Activated naive CD8-positive, alpha-beta T cell treated with anti-CD3 and anti-CD28 coated beads for 36 hours (primary cell): ENCODE measurements at places on chromosomes 6 and 20. TPM values are rescaled to one million over a fixed set of nuclear protein-coding genes. Genes with fewer than 3 reads are reported as not detected.

DNA sequence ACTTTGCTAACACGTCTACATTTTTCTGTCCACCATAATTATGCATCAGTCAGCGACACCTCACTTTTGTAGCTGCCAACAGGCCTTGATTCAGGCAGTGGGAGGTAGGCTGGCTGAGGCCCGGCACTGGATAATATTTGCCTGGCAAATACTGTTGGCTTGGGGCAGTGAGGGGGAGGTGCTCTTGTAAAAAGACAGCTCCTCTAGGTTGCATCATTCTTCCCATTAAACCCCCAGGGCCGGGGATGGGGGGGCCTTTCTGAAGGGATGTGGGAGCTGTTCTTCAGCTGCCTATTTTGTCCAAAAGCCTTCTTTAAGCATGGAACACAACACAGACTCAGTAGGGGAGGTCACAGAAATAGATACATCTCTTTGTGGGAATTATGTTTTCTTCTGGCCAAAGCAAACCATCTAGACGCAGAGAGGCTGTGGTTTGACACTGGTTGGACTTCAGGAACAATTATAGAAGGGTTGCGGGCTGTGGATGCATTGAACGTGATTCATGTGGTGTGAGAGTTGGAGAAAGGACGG lies 338.3 kb upstream of the NT5E start:
- DNase-seq = no peak

- no peak for DNase-seq
Observed at GRCh38 chr6:118963003-118963402, 28.0 kb upstream of the MCM9 start.

DNA sequence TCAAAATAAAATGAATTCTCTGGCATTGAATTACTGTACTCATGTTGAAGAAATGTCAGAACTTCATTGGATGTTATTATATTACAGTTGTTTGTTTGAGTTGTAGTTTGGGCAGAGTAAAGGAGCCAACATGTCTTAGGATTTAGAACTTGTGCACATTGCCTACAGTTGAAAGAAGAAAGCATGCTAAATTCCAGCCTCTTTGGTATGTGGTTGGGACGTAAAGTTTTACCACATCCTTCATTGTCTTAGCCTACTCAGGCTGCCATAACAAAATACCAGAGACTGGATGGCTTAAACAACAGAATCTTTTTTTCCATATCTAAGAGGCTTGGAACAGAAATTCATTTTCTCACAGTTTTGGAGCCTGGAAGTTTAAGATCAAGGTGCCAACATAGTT lies 42.4 kb downstream of the HFE start:
- DNase-seq = no peak

- no peak for DNase-seq
Observed at GRCh38 chr6:15401769-15402250, 155.9 kb downstream of the JARID2 start.

DNA sequence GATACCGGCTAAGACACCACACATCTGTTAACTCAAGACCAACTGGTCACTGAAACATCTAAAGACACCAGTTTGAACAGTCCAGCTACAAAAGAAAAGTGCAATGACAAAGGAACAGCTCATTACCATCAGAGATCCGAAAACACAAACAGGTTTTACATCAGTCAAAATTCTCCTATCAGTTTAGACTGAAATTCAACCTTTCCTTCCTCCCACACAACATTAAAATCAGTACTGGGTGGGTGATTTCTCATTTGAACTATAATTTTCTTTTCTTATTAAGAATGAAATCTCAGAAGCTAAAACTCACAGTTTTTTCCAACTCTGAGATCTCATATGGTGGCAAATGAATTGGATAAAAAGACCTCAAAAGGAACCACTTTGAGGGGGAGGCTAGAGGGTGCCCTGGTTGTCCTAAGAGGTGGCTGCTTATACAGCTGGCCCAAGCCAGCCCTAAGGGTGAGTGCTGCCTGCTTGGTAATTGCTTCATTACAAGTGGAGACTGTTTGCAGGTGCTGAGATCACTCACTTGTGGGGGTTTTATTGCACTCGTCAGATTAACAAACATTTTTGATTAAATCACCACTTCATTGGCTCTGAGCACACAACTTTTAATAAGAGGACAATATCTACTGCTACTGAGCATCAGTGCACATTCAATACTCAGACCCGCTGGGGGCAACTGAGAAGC lies 4.3 kb downstream of the CCDC167 start:
- DNase-seq = peak; percentile 48

DNA sequence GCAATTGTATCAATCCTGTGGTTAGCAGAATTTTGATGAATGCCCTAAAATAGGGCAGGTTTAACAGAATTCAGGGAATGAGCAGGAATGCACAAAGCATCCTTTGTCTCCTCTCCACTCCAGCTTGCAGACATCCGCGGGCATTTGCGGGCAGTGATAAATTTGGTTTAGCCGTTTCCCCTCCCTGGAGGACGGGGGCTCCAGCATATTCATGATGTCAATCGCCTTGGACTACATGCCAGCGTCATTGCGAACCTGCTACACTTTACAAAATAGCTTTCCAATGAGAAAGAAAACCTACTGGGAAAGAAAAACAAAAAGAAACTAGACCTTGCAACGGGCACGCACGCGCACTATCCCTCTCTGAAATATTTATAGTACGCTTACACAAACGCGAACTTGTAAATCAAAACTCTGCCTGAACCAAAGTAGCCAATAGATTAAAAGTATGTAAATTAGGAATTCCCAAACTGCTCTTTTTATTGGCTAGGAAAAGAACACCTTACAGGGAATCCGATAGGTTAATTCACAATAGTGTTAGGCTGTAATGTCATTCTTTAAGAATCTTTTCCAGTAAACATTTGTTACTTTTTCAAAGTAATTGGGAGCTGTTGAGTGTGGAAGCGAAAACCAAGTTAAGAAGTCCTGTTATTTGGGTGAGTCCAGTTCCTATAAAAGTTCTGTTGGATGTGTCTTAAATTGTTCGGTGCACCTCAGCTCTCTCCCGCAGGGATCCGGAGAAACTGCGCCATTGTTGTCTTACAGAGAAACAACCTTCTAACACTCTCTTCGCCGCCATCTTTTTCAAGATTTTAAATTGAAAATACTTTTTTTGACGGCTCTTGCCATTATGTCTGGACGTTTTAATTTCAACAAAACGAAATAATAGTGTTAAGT lies 136.7 kb downstream of the HFE start:
- DNase-seq = peak; percentile 52

DNA sequence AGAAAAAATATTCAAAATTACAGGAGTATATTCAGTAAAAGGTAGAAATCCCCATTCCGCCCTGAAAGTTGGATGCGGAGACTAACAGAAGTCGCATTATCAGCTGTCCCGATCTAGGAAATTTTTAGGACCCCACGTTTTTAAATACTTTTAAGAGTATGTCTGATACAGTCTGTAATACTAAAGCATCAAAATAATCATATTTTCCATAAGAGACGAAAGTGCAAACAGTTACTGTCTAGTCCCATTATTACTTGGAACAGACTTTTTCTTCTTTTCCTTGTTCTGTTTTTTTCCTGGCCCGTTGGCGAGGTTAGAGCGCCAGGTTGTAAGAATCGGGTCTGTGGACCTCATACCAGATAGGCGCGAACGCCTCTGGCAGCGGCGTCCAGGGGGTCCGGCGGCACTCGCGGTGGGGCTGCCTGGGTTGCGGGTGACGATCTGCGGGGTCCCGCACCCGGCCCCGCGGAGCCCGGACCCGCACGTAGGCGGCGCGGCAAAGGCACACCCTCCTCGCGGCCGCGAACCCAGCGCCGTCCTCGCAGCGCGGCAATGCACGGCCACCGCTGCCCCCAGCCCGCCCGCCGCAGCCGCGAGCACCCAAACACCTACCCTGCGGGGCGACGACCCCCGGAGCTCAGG lies 460 bp downstream of the PLAGL1 start:
- peak; percentile 16 for DNase-seq

DNA sequence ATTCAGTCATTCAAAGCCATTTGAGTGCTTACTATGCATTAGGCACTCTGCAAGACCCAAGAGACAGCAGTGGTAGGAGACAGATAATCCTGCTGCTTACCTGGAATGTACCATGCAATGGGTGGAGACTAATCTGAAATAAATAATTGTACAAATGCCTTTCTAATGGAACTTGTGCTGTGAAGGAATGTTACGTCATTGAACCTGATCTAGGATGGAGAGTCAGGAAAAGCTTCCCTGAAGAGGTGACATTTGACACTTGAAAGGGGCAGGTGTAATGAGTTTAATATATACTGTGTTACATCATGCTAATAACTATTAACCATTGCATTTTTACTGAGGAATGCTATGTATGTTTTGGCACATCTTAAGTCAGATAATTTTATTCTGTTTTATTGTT lies 491.0 kb upstream of the FLRT3 start:
- DNase-seq = no peak

- no peak for DNase-seq
Observed at GRCh38 chr20:59040667-59041066, 1.9 kb downstream of the PRELID3B start.

GRCh38 chr6:121482004-121482693 lies 46.7 kb downstream of the GJA1 start:
- no peak for DNase-seq

DNA sequence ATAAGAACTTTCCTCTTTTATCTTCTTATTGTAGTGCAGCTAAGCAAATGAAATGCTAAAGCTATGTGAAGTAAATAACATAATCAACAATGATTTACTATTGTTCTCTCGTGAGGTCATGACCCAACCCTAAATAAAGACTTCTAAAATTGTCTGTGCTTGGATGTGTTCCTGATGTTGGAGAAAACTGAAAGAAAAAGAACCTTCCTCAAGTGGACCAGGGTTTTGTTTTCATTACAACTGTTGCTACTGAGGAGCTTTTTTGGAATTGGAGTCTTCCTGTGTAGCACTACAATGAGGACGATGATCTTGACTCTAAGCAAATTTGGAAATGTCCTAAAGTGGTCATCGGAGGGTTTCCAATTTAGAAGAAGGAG lies 59.7 kb upstream of the SUPT3H start:
- DNase-seq = no peak

DNA sequence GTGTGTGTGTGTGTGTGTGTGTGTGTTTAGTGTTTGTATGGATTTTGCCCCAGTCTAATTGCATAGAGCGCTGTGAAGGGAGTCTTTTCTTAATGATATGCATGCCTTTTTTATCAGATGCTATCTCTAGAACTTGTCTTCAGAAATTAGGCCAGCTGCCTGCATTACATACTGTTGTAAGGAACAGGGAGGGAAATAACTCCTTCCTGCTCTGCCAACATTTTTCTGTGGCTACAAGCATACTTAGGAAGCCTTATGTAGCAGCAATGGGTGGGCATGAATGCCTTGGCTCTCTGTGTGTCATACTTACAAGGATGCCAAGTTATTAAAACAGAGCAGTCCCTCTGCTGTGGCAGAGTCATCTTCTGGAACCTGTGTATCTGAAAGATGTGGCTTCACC lies 8.0 kb upstream of the COL21A1 start:
- no peak for DNase-seq

DNA sequence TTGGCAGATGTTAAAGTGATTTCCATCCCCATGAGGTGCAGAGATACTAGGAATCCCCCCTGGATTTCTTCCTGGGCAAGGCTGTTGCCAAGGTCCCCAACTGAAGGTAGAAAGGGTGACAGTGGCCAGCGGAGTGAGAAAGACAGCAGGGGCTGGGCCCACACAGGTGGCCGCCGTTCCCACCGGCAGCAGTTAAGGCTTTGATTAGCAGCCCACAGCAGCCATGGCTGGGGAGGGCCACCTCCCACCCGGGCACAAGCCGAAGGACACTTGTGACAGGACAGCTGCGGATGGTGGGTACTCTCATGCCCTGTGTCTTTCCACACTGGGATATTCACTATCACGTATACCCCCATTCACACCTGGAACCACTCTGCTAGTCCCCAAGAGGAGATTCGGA lies 63.9 kb upstream of the CDYL start:
- DNase-seq = no peak

DNA sequence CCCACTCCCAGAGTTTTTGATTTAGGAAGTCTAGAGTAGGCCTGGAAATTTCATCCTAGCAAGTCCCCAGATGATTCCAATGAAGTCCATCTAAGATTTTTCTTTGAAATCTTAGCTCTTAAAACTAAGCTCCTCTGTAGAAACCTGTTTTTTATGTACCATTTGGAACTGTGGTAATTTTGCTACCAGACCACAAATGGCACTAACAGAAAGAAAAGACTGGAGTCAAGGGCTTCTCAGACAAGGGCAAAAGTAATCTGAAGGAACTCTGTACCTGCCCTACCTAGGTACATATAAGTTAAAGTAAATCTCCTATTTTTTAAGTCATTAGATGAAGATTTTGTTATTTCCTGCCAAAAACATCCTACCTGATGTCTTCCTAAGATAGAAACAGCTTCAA lies 155.0 kb upstream of the HTR1E start:
- no peak for DNase-seq

DNA sequence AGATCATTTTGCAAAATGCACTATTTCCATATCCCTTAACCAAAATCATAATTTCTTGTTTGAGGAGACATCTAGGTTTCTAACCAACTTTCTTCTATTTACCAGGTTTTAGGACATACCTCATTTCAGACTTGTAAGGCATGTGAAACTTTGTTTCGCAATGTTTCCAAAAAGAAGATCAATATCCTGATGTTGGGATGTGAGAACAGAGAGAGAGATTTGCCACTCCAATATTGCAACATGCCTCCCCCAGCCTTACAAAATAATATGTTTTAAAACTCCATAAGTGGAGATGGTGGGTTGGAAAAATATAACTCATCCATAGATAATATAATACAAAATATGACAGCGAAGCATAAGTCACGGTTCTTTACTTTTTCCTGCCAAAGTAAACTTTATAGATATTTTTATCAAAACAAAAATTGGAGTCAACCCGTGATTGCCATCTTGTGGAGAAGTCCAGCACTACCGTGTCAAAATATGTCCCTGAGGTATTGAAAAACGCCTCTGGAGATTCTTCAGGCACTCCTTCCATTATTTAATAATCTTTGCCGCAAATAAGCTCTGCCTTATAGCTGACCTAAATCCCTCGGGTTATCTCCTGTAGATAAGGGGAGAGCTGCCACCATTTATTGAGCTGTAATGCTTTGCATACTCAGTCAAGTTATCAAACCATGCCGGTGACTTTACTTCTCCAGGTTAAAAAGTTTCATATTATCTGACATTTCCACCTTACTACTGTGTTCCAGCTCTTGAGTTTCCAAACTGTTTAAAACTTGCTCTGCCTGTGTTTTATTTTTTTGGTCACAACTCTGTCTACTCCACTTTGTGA lies 534.2 kb downstream of the HACE1 start:
- no peak for DNase-seq

TBX18 gene
- not detected for total RNA-seq

ERVFRD-1 gene
- total RNA-seq = not detected

CARMIL1 gene
- total RNA-seq = 8.1 TPM

CDH26 gene
- total RNA-seq = 0.52 TPM

SLC22A16 gene
- not detected for total RNA-seq

BTN1A1 gene
- total RNA-seq = 0.16 TPM

RIMS4 gene
- not detected for total RNA-seq

BNIP5 gene
- not detected for total RNA-seq

PHACTR1 gene
- 0.58 TPM for total RNA-seq

NHSL1 gene
- 0.68 TPM for total RNA-seq

LRRC73 gene
- total RNA-seq = 0.10 TPM

LGSN gene
- total RNA-seq = not detected

SALL4 gene
- 0.43 TPM for total RNA-seq

TTK gene
- total RNA-seq = 34.6 TPM
